ENCODE measurements at places on chromosomes 5 and 9.
A peak's percentile ranks its signal among the peaks of the same experiment; 100 is the strongest.

GRCh38 chr5:172407241-172407691, 47.1 kb downstream of the SH3PXD2B start:
- no peak for DNase-seq

GRCh38 chr9:61634192-61634591, 444.4 kb downstream of the SPATA31A7 start:
- no peak for DNase-seq

- no peak for DNase-seq
Observed at GRCh38 chr5:16935231-16936149, 598 bp downstream of the MYO10 start.

DNA sequence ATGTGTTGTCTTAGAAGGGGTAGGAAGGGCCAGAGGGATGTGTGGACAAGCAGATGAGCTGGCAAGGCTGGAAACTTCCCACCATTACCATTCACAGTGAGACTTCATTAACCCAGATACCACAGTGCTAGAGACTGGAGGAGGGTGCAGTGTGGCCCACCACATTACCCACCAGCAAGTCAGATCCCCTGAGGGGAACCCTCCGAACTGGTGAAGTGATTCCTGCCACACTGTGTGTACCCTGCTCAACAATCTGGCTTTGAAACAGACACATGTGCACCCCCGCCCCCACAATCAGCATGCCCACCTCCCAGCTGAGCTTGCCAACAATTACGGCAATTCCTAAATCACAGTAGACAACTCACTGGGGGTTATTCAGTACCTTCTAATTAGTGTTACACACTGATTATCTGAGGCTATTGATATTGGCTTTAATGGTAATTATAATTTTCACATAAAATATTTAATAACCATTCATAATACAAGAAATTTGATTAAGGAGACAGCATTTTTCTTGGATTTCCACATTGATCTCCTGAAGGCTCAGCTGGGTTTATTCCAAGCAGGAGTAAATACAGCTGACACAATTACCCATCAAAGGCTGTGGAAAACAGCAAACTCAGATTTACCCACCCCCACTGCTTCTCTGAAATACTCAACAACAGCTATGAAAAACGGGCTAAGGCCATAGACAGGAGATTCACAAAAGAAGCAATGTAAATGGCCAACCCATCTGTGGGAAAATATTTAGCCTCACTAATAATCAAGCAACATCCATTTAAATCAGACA, 169.3 kb upstream of the FSTL4 start:
- no peak for DNase-seq

GRCh38 chr9:3956081-3956671, 343.7 kb downstream of the GLIS3 start:
- DNase-seq, result no peak

DNA sequence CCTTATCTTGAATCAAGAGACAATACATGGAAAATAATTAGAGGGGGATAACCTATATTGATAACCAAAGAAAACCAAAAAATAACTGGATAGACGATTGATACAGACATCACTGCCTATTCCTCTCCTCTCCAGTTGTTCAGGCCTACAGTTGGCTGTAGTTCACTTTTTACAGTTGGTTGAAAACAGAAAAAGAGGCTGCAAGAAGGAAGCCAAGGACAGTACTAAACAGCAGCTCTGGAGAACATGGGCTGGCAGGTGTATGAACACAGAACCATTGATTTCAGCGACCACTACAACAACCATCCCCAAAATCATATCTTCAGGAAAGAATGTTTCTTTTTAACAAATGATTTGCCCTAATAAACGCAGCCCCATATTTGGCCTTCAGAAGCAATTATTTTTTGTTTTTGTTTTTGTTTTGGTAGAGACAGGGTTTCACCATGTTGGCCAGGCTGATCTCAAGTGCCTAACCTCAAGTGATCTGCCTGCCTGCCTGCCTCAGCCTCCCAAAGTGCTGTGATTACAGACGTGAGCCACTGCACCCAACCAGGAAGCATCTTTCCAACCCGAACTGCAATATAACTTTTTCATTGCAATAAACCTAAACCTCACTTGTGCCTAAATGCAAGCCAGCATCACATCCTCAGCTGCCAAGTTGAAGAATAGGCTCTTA, 64.3 kb downstream of the MLLT3 start:
- DNase-seq, result no peak

DNA sequence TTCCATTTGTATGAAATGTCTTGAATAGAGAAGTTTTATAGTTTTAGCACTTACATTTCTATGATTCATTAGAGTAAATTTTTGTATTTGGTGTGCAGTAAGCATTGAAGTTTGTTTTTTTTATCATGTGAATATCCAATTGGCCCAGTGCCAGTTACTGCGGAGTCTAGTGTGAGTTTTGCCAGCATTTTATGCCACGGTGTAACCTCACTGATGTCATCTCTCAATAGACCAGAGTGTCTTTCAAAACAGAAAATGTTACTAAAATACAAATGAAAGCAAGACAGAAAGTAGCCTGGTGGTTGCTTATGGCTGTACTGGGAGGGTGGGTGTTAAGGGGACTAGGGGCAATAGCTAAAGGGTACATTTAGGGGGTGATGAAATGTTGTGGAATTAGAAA, 62.8 kb downstream of the IPPK start:
- DNase-seq, result no peak

- no peak for DNase-seq
Observed at GRCh38 chr9:107397076-107398044, 92.2 kb downstream of the KLF4 start.

DNA sequence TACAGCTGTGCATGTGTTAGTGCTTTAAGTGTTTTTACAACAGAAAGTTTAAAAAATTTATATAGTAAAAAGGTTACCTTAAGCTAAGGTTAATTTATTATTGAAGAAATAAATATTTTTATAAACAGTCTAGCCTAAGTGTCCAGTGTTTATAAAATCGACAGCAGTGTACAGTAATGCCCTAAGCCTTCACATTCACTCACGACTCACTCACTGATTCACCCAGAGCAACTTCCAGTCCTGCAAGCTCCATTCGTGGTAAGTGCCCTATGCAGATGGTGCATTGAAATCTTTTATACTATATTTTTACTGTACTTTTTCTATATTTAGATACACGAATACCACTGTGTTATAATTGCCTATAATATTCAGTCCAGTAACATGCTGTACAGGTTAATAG, 159.1 kb downstream of the ROR2 start:
- no peak for DNase-seq

DNA sequence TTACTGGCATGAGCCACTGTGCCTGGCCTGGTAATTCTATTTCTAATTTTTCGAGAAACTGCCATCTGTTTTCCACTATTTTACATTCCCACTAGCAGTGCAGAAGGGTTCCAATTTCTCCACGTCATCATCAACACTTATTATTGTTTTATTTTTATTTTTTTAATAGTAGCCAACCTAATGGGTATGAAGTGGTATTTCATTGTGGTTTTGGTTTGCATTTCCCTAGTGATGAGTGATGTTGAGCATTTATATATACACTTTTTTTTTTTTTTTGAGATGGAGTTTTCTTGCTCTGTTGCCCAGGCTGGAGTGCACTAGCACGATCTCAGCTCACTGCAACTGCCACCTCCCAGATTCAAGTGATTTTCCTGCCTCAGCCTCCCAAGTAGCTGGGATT, 28.3 kb downstream of the WWC1 start:
- DNase-seq, result no peak

- DNase-seq, result no peak
Observed at GRCh38 chr5:129413570-129413969, 46.5 kb upstream of the ADAMTS19 start.

DNA sequence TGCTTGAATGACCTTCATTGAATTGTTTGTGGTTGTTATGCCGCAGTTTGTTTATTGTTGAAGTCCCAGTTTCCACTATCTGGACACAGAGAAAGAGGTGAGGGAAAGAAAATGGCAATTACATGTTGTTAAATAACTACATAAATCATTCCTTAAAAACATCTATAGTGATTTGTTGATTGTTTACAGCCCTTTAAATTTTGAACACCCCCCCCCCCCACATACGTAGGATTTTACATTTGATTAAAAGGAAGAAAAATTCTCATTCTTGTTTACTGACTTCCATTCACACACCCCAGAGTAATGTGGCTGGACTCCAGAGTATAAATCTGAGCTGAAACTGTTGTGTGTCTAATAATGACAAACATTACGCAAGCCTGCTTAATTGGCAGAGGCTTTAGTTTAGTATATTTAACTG, 87.1 kb upstream of the FAM174A start:
- no peak for DNase-seq

GRCh38 chr9:33065157-33066076, 11.1 kb downstream of the SMU1 start:
- no peak for DNase-seq

DNA sequence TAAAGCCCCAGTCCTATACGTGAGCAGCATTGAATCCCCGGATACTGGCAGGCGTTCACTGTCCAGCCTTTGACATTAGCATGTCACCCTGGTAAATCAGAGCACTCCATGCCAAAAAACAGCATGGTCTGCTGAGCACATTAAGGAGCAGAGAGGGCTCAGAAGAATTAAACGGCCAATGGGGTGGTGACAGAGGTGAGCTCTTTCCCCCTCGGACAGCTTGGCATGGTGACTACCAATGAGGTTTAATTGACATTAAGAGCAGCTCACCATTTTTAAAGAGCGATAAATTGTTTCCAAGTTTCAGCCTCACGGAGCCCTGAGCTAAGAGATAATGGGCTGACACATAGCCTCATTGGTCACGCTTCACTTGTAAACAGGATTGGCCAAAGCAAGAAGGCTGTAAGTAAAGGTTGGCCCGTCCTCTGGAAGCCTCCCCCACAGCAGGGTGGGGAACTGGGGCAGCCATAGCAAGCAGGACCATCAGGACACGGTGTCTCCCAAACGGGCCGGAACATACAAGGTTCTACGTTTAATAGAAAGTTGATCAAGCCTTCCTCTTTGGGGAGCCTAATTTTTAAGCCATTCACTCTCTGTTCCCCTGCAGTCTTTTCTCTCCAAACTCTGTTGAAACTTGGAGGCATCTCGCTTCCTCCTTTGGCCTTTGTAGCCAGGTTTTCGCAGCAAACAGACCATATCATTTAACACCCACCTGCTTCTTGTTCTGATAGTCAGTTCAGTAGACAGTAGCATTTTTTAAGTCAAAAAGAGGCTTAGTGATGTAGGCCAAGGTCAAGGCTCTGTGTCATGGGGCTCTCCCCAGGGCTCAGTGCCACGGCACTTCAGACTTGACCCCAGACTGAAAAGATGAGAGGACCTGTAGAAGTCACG, 25.9 kb downstream of the QRFP start:
- no peak for DNase-seq

GRCh38 chr5:84204772-84205171, 179.9 kb downstream of the EDIL3 start:
- no peak for DNase-seq

DNA sequence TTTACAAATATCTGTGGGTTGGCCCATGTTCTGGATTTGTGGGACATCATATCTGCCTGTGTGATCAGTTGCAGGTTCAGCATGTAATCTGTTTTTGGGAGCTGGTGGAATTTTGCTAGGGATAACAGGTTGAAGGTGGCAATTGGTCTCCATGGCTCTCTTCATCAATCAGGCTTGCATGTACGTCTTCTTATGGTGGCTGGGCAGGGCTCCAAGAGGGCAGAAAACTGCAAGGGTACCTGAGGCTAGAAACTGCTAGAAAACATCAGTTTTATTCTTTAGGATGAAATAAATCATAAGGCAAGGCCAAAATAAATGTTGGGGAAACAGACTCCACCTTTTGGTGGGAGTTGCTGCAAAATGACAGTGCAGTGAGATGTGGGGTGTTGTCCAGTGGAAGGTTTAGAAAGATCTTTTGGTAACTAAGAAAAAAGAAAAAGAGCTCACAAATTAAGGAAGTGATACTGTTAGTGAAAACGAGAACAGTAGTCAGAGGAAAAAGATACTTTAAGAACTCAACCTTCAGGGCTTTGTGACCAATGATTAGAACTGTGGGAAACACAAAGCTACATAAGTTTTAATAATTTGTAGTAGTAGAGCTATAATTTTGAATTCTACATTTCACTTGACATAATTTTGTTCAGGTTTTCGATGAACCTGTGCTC, 300.7 kb upstream of the IZUMO3 start:
- DNase-seq, result no peak

DNA sequence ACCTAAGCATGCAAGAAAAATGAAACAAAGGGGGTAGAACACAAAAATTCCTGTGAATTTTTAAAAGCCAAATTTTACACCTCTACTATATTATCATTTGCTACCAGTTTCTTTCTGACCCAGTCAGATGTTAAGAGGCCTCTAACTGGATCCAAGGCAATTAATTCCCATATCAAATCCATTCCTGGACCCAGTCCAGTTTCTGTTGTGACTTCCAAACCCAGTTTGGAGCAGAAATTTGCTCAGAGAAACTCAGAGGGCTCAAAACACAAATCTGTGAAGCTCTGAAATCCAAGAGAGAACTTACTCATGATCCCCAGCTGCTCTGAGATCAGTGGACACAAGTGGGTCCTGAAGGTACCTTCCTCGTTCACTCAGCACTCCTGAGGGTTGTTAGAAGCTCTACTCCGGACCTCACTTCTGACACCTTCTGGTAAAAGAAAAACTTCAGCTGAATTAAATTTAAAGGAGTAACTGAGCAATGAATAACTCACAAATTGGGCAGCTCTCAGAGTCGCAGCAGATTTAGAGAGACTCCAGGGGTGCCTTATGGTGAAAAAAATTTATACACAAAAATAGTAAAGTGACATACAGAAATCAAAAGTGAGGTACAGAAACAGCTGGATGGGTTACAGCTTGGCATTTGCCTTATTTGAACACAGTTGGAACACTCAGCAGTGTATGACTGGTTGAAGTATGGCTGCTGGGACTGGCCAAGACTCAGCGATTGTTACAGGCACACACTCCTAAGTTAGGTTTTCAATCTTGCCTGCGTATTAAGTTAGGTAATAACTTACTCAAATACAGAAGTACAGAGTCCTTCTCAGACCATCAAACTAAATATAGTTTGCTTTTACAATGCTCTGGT, 32.4 kb downstream of the INSL4 start:
- no peak for DNase-seq

GRCh38 chr5:32144378-32145207, 29.5 kb downstream of the GOLPH3 start:
- no peak for DNase-seq

DNA sequence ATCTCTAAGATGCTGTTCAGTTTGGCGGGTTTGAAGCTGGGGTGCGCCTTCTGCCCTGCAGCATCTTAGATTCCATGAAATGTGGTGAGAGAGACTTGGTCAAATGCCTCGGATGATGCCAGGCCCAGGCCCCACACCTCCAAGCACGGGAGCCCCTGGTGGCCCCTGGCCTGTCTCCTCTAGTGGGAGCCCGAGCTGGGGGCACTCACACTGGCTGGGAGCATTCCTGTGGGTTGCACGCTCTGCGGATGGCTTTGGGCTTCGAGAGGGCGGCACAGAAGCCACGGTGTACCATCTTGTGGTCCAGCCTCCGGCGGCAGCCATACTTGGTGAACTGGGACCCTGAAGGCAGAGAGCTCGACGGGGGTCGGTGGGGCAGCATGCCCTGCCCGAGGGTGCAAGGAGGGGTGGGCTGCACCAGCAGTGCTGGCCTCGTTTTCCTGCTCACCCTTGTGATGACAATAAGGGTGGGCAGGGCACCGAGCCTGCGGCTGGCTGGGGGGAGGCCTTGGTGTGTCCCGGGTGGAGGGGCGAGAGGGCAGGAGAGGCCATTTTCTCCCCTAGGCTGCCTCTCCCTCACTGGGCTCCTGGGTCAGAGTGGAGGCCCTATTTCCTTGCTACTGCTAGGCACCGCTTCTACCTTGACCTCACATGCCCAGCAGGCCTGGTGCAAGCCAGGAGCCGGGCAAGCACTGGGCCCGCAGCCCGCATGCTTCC, 65.8 kb downstream of the ZNF354C start:
- DNase-seq, result no peak

GRCh38 chr5:180670586-180671359, 21.4 kb upstream of the FLT4 start:
- DNase-seq, result peak; percentile 41

- no peak for DNase-seq
Observed at GRCh38 chr5:110510146-110510545, 216.3 kb downstream of the TMEM232 start.
